Suprapubic skin (tissue), 4 donors: ENCODE measurements at places on chromosomes 1 and 21. TPM values are rescaled to one million over a fixed set of nuclear protein-coding genes. Genes with fewer than 3 reads are reported as not detected.

The THEM5 gene
- 29.1 TPM for total RNA-seq

The SLFNL1 gene
- 0.60 TPM for total RNA-seq

The TENT5C gene
- 5.0 TPM for total RNA-seq

The LORICRIN gene
- 247 TPM for total RNA-seq

The TSSK3 gene
- total RNA-seq: 0.86 TPM

The DIO1 gene
- not detected for total RNA-seq

The TBX19 gene
- 2.1 TPM for total RNA-seq
